ENCODE measurements at places on chromosomes 2 and 18.

DNA sequence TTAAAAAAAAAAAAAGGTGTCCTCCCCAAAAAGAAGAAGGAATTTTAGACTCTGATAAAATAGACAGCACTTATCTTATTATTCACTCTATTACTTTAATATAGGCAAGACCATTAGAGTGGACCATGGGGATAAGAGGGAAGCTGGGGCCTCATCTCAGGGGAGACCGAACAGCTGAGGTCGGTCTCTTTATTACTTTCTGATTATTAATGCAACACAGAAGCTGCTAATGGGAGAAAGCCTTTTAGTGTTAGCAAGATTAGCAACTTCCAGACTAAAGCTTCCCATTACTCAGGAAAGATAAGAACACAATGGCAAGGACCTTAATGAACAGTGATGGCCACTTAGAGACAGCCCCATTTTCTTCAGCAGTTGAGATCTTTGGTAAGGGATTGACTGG, 135.5 kb downstream of the TMEFF2 start:
- no peak for DNase-seq

GRCh38 chr2:64317707-64318475, 136.1 kb upstream of the LGALSL start:
- no peak for DNase-seq

DNA sequence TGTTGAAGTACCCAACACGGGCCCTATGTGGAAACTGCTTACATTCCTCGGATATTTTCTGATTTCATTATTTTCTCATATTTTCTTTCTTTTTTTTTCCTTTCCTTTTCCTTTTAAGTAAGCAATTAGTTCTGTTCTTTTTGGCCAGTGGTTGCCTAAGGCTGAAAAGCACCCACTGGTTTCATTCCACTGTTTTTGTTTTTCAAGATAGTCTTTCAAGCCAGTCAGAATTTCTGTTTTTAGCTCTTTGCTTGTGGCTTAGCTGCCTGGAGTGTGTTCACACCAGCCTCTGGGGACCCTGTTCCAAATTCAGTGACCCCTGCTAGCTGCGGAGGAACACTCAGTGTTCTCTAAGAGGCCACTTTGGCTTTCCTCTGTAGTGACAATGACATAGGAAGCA, 73.6 kb downstream of the NRP2 start:
- no peak for DNase-seq

DNA sequence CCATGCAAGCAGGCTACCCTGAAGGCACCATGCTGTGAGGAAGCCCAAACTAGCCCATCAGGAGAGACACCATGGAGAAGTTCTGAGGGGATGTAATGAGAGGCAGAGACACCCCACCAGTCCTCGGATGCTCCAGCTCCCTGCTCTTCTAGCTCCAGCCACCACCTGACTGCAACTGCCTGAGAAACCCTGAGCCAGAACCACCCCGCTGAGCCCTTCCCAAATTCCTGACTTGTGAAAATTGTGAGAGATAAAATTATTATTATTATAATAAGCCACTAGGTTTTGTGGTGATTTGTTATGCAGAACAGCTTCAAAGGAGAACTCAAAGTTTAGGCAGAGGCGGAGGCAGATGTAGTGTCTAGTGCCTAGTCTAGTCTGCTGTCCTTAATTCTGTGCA, 67.1 kb upstream of the HK2 start:
- no peak for DNase-seq

DNA sequence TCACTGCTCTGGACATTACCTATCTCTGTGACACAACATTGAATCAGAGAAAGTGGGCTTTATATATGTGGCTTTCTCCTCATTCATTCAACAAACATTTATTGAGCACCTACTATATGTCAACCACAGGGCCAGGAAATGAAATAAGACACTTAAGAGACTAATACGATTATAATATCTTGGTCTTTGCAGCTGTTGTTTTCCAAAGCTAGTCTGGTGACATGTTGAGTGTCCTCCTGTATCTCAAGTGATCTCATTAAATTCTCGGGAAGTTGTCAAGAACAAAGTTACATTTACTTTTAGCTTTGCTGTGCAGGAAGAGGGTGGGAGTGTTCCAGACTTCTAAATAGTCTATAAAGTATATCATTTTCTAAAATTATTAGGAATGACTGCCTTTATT, 164.6 kb upstream of the SP5 start:
- no peak for DNase-seq

DNA sequence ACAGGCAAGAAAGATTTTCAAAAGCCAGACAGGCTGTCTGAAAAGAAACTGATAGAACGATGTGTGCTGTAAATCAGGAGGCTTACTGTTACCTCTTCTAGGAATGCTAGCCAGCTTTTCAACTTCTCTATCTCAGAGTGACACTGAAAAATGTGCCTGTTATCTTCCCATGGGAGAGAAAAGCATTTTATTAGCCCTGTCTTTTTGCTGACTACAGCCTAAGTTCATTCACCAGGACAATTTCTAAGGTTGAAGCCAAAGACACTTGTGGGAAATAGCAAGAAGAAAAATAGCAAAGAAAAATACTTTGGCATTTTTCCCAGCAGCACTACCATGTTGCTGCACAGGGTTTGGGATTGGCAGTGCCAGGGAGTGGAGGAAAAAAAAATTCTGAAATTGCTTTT, 34.0 kb downstream of the ABCB11 start:
- DNase-seq = no peak

DNA sequence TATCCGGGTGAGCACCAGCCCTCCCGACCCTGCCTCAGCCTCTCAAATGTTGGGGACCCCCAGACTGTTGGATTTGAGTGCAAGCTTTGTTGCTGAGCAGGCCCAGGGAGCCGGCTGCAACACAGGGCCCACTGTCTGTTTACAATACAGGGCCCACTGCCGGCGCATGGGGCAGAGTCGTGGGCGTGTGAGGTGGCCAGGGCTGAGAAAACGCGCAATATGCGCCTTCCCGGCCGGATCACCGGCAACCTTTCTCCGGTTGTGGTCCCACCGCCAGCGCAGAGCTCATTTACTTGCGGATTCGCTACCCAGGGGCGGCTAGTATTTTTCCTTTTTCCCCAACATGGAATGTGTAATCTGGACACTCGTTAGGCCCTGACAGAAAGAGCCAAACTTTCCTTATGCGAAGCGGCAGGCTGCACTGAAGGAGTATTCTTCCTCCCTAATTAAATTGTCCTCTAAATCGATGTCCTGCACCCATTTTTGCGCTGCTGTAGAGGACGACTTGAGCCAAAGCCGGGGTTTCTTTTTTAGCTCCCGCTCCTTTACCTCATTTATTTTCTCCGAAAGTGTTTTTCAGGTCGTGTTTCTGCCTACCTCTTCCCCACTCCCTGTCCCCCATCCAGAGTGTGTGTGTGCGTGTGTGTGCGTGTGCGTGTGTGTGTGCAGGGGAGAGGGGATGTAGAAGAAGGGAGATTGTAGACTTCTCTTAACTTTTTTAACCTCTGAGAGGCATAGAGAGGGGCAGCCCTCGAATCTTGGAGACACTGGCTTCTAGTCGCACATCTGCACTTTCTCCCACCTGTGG, 2.7 kb downstream of the OTX1 start:
- no peak for DNase-seq

- no peak for DNase-seq
Observed at GRCh38 chr2:63287956-63288355, 237.3 kb downstream of the OTX1 start.

DNA sequence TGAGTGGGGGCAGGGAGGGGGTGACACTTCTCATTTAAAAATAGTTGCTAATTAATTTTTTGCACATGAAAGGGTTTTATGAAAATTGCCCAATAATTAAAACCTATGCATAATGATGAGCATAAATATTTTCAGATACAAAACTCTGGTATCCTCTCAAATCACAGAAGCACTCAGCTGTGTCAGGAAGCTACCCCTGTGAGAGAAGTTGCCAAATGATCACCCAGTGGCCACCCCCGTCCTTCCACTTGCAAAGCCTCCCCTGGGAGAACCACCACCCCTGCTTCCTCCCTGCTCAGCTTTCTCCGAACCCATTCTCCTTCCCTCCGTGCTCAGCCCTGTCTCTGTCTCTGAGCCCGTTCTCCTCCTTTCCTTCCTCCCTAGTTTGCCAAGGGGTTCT, 400.2 kb upstream of the SALL3 start:
- no peak for DNase-seq

DNA sequence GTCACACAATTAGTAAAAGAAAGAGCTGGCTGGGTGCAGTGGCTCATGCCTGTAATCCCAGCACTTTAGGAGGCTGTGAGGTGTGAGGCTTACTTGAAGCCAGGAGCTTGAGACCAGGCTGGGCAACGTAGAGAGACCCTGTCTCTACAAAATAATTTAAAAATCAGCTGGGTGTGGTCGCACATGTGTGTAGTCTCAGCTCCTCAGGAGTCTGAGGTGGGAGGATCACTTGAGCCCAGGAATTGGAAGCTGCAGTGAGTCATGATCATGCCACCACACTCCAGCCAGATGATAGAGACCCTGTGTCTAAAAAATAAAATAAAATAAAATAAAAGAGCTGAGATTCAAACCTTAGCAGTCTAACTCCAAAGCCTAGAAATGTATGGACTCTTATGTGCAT, 39.0 kb upstream of the NEDD4L start:
- no peak for DNase-seq

DNA sequence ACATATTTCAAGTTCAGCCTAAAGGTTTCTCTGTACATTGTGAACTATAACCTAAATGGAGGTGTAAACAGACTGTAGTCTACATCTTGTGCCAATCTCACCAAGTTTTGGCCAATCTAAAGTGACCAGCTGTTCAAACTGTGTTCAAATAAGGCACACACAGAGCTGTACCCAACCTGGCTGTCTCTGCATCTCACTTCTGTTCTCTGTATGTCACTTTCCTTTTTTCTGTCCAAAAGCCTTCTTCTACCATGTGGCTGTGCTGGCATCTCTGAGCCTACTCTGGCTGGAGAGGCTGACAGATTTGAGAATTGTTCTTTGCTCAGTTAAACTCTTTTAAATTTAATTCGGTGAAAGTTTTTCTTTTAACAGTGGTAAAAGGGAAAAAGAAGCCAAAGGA, 817.9 kb downstream of the SOCS6 start:
- DNase-seq = no peak

DNA sequence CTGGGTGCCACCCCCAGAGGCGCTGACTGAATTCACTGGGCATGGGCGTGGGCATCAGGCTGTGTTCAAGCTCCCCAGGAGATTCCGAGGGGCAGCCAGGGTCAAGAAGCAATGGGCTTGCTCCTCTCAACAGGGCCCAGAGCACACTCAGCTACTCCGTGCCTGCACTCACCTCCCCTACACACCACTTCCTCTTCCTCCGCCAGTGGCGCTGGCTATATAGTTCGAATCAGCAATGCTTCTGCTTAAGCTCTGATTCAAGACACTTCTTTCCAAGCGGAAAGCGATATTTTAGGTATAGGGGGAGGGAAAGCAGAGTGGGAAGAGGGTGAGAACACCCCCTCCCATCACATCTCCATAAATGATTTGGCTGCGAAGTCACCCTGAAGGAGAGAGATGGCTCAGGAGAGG, 42.1 kb downstream of the CRACDL start:
- no peak for DNase-seq

GRCh38 chr2:44532031-44532430, 170.3 kb downstream of the CAMKMT start:
- DNase-seq = no peak

- no peak for DNase-seq
Observed at GRCh38 chr18:54229421-54230059, 5.1 kb upstream of the MBD2 start.

GRCh38 chr2:24456599-24457556, 34.2 kb upstream of the NCOA1 start:
- peak; percentile 83 for DNase-seq

DNA sequence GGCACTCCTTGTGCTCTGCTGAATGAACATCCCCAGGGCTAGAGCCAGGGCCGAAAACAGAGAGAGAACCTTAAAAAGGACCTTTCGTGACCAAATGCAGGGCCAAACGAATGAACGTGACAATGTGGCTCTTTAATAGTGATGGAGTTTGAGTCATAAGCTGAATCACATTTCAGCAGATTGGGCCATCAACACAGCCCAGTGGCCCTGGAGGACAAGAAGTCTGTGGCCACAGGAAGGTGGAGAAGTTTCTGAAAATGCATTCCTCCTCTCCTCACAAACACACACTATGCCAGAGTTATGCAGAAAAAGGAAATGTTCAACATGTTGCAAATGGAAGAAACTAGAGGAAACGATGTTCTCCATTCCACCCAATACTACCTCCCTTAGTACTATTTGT, 415.8 kb downstream of the HRH4 start:
- DNase-seq = no peak

DNA sequence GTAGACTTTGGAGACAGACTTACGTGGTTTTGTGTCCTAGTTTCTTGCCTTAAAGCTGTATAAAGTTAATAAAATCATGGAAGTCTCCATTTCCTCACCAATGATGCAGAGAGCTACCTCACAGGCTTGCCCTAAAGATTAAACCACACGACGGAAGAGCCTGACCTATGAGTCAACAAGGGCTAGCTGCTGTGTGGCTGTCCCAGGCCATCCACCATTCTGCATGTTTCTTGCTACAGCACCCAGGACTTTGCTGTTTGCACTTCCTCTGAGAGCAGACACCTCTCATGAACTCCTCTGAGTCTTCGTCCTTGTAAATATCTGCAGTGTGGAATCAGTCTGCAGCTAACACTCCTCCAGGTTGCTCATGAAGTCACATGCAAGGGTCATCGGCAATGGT, 160.0 kb upstream of the TRIB2 start:
- DNase-seq = peak; percentile 49

- no peak for DNase-seq
Observed at GRCh38 chr18:10207682-10208345, 246.6 kb upstream of the APCDD1 start.

DNA sequence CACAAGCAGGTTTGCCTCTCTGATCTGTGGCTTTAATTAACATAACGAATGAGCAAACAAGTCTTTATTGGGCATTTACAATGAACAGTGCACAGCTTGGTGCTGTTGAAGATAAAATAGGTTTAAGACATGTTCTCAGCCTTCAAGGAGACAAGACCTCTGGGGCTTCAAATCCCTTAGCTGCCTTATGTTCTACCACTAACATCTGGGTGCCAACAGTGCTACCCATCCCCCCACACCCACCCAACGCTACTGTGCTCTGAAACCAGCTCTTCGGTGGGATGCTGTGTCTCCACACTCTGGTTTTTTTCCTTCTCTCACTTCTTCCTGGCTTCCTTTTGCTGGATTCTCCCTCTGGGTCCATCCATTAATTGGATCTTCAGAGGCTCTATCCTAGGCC, 14.1 kb upstream of the B3GNT2 start:
- DNase-seq = no peak

- no peak for DNase-seq
Observed at GRCh38 chr2:151991010-151991409, 107.8 kb downstream of the CACNB4 start.

GRCh38 chr2:169961911-169962310, 134.7 kb downstream of the UBR3 start:
- DNase-seq = peak; percentile 14

- DNase-seq = peak; percentile 88
Observed at GRCh38 chr2:17643031-17643615, 102.6 kb downstream of the VSNL1 start.

GRCh38 chr2:199704358-199705238, 146.4 kb downstream of the FTCDNL1 start:
- peak; percentile 18 for DNase-seq

DNA sequence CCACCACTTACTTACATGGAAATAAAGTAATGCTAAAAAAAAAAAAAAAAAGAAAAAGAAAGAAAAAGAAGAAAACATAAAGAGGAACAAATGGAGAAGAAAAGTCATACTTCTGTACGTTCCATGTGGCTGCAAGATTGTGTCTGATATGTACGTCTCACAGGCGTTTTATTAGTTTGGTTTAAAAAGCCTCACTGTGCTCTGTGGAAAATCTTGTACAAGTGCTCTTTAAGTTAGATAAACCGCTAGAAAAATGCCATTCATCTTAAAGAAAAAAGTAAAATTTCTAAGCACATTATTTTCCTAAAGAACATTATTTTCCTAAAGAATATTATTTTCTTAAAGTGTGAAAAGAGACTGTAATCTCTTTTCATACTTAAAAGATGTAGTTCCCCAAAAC, 165.1 kb downstream of the ZNF521 start:
- DNase-seq = no peak

All from AG08396 (cell line).